ENCODE measurements at places on chromosomes 3 and 15.

DNA sequence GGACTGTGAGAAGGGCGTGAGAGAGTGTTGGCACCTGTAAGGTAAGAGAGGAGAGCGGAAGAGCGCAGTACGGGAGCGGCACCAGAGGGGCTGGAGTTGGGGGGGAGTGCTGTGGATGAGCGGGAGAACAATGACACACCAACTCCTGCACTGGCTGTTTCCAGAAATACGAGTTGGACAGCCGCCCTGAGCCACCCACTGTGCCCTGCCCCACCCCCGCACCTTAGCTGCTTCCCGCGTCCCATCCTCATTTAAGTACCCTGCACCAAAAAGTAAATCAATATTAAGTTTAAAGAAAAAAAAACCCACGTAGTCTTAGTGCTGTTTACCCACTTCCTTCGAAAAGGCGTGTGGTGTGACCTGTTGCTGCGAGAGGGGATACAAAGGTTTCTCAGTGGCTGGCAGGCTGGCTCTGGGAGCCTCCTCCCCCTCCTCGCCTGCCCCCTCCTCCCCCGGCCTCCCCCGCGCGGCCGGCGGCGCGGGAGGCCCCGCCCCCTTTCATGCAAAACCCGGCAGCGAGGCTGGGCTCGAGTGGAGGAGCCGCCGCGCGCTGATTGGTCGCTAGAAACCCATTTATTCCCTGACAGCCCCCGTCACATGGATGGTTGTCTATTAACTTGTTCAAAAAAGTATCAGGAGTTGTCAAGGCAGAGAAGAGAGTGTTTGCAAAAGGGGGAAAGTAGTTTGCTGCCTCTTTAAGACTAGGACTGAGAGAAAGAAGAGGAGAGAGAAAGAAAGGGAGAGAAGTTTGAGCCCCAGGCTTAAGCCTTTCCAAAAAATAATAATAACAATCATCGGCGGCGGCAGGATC, at the start of gene SOX2:
SOX2 (plus strand) TSS at position 601 of the 811 bp plus-strand sequence. CDS start 436 bp downstream, outside the sequence.
- DNase-seq: no peak

DNA sequence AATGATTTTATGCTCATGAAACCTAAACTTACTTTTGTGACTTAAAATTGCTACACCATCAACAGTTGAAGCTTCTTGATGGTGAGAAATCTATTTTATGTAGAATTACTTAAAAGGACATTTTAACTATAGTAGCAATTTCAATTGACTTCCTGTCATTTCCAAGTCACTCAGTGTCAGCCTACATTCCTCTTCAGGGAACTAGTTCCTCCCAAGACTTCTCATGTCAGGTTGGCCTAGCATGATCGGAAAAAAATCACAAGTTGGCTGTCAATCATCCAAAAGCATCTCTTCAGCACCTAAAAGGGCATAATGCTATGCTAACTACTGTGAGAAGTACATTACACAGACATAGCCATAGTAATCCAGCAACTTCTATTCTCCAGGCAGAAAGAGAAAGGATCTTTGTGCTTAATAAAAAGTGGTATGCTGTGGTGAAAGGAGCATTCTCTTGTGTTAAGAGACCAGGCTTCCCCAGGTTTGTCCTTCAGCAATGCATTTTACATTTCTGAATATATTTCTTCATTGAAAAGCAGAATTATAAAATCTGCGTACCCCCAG, 893.7 kb downstream of the AGBL1 start:
- no peak for DNase-seq

GRCh38 chr3:27357665-27358258, 11.4 kb downstream of the NEK10 start:
- DNase-seq: peak; percentile 13

DNA sequence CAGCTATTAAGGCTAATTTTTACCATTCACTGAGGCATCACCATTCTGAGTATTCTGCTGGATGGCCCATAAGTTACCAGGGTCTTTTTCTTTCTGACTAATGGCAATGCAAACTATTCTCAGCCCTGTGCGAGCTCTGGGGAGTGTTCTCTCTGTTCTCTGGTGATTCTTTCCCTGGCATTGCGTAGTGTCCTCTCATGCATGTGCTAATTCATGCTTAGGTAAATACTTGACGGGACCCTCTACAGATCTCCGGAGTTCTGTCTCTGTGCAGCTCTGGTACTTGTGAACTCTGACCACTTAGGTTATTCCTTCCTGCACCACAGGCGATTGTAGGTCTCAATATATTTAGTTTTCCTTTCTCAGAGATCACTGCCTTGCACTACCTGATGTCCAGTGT, 34.8 kb downstream of the UBE2E1 start:
- no peak for DNase-seq

GRCh38 chr3:93855401-93855800, 118.3 kb downstream of the PROS1 start:
- no peak for DNase-seq

- DNase-seq: no peak
These were observed 522 bp downstream of the MED12L start for GRCh38 chr3:151085889-151086483.

DNA sequence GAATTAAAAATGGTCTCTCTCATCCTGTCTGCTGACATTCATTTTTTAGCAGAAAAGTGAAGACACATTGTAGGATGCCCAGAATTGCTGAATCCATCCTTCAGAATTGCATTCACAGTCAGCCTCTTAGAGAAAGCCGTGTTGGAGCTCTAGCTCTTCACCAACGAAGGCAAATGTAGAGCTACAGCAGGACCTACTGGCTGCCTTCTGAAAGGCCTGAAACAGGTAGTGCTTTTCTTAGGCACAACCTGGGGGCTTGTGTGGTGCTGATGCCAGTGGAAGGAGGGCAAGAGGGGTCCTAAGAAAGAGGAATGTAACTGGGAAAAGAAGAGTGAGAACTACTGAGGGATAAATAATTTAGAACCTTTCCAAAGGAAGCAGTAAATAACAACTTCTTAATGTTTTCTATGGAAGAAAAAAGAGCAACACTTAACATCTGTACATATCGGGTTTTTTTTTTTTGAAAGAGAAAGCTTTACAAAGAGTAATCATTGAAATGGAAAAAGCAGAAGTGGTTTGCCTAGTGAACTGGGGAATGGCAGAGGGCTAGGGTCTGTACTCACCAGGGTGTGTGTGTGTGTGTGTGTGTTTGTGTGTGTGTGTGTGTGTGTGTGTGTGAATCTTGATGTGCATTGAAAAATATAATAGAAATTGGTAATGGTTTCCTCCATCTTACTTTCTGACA, 297.8 kb downstream of the SATB1 start:
- no peak for DNase-seq

DNA sequence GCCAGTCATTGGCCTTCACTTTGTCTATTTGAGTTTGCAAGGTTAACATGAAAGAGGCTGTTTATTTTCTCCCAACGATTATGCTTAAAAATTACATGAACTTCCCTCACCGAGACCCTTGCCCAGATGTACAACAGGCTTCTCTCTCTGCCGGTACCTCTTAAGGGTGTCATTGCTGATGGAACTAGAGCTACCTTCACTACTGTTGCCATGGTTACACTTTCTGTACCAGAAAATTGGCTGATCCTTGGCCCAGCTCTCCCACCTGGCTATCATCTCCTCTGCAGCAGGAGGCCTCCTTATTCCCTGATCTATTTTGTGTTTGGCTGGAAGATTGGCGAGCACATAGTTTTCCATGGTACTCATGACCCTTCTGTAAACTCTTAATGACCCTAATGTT, 24.0 kb upstream of the LIPC start:
- DNase-seq: no peak

DNA sequence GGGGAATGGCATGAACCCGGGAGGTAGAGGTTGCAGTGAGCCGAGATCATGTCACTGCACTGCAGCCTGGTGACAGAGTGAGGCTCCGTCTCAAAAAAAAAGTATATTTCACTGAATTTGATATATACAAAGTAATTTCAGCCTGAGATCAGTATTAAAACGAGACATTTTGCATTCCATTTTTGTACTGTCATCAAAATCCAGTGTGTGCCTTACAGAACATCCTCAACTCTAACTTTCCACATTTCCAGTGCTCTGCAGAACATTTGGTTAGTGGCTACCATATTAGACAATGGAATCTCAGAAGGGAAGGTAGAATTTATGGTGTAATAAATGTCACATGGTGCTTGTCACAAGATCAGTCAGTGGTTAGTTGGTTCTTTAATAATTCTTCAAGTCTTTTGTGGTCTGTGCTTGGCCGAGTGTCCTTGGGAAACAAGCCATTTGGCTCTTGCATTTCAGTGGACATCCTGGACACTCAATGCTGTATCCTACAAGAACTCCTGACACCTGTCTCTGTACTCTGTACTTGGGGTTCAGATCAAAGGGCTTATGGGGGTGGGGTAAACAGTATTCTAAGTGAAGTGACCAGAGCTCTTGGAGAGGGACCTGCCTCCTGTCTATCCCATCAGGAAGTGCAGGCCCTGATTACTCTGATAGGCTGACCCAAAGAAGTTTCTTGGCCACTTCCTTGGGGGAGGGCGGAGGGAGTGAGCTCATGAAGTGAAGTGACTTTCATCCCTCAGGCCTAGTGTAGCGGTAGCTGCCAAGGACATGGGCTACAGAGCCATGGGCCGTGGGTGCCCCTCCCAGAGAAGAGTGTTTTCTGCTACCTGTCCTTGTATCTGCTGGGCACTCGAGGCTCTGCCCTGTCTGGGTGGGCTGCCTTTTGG, 3.7 kb downstream of the ACVR2B start:
- DNase-seq: no peak

- DNase-seq: no peak
These were observed 8.3 kb upstream of the PLCH1 start for GRCh38 chr3:155753038-155753639.

DNA sequence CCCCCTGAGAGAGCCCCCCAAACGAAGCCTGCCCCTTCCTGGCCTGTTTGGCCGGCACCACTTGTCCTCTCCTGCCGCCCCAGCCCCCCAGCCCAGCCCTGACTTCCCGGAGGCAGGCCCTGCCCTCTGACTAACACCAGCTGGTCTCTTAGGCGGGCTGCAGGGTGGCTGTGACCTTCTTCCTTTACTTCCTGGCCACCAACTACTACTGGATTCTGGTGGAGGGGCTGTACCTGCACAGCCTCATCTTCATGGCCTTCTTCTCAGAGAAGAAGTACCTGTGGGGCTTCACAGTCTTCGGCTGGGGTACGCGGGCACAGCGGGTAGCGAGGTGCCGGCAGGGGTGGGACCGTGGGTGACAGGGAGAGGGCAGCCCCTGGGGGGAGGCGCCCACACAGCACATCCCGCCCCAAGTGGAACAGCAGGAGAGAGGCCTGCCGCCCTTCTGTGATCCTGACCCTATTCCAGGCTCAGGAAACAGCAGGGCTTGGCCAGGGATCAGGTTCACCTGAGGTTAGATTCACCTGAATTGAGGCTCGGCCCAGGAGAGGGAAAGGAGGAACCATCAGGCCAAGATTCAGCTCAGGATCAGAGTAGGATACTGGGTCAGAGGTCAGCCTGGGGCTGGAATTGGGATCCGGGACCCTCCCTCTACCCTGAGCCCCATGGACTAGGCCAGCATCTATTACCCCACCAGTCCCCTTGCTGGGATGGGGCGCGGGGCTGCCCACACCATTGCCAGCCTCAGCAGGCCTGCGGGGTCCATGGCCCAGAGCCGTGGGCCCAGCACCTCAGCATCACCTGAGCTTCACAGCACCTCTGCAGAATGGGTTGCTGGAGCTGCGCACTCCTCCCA, 21.9 kb downstream of the PTH1R start:
- DNase-seq: no peak

DNA sequence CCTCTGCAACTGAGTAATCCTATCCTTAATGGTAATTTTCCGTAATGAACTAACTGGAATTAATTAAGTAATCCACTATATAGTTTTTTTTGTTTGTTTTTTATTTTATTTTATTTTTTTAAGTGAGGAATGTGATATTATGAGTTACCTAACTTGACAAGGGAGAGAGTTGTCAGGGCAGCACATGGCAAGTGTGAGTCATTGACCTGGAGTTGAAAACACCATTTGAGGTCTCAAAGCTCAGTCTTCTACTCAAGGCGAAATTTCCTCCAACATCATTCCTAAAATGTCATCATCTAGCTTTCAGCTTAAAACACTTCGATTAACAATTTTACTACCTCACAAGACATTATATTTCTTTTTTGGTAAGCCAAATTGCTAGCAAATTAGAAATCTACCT, 87.8 kb downstream of the NECTIN3 start:
- no peak for DNase-seq

- DNase-seq: no peak
These were observed 65.3 kb downstream of the FAIM start for GRCh38 chr3:138673641-138674530.

GRCh38 chr15:68205954-68206539, 915 bp upstream of the CALML4 start:
- no peak for DNase-seq

DNA sequence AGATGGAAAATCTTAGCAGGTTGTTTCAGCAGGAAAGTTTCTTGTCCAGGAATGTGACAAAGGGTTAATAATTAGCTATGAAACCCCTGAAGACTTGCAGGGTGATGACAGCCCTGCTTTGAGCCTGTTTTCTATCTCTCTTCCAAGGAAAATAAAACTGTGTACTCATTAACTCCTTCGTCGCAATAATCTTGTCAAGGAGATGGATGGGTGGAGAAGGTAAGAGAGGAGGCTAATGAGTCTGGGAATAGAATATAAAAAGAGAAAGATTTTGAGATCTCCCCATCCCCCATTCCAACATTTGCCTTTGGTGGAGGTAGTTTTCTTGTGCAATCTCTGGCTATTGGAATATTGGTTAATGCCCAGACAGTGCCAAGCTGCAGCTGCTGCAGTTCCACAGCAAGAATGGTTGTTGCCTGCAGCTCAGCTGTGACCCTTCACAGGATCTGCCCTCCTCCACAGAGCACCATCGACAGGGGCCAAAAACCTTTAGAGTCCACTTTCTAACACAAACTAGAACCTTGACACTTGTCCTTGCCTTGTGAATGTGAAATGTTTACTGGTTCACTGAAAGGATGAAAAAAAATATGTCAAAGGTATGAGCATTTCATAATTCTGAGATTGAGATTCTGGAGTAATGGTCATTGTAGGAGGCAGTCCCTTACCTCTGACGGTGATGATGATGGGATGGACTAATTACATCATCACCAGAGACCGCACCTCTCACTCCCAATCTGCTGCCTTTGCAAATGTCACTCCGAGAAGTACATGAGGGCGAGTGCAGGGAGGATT, 4.2 kb upstream of the LRIG1 start:
- no peak for DNase-seq

DNA sequence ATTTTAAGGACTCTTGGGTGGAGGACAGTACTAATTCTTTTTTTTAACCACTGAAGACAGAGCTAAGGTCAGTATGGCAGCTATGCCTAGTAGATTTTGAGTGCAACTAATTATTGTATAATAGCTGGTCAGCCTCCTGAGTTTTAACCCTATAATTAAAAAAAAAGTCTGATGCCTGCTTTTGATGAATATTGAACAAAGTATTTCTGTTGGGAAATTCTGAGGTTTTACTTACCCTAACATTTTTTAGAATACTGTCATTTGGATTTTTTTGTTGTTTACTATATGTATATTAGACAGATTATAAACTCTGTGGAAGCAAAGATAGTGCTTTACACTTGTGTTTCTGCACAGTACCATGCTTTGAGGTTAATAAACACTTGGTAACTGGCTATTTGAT, 20.8 kb downstream of the TCF12 start:
- no peak for DNase-seq

All from NK-92 treated with Interleukin-12 subunit alpha and Interleukin-12 subunit beta, amount 100 ng/mL, for 24 hours (cell line).